ENCODE measurements at places on chromosomes 1 and 21.

- no peak for DNase-seq
Observed at GRCh38 chr1:200343874-200344273, 66.0 kb downstream of the ZNF281 start.

GRCh38 chr1:33687000-33687399, 176.9 kb upstream of the HMGB4 start:
- DNase-seq: no peak

DNA sequence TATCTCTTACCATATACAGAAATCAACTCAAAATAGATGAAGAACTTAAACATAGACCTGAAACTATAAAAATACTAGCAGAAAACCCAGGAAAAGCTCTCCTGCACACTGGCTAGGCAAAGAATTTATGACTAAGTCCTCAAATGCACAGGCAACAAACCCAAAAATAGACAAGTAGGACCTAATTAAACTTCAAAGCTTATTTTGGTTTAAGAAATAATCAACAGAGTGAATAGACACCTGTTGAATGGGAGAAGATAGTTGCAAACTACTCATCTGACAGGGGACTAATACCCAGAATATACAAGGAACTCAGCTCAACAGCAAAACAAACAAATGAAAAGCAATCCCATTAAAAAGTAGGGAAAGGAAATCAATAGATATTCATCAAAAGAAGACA, 40.7 kb downstream of the WARS2 start:
- no peak for DNase-seq

DNA sequence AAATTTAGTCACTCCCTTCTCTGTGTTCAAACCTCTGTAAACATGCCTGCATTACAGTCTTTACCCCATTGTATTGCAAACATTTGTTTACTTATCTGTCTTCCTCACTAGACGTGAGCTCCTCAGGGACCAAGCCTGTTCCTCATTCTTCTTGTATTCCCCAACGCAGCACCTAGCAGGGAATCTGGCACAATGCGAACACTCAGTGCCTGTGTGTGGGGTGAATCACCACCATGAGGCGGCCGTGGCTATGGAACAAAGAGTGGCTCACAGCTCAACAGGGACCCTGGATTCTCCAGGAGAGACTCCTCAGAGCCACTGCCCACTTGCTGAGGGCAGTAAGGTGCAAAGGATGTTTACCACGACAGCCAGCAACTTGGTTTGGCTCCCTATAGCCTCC, 95.9 kb downstream of the DDX20 start:
- DNase-seq: no peak

DNA sequence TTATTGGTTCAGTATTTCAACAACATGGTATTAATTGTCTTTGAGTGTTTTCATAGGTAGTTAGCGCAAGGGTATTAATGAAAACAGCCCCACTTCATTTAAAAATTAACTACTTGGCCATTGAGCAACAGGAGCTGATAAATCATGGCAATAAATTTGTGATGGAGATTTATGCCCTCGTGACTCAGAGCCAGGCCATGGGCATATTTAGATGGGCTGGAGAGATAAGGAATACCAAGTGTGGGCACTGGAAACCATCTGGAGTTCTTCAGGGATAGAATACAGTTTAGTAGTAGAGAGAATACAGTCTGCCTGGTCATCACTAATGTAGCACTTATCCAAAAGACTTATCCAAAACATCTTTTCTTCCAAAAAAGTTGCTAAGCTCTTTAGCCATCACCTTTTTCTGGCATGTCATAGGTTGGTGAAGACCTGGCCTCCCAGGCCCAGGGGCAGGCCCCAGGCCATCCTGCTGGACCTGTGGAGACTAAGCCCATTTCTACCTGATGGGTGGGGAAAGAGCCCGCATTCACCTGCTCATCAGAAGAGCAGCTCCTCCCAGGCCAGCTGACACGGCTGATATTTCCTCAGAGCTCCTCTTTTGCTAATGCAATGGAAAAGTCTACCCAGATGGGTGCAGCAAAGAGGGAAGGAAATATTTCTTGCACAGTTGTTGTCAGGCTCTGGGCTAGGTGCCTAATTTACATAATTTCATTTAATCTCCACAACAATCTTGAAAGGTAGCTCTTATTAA, 238.0 kb downstream of the TM2D1 start:
- DNase-seq: no peak

DNA sequence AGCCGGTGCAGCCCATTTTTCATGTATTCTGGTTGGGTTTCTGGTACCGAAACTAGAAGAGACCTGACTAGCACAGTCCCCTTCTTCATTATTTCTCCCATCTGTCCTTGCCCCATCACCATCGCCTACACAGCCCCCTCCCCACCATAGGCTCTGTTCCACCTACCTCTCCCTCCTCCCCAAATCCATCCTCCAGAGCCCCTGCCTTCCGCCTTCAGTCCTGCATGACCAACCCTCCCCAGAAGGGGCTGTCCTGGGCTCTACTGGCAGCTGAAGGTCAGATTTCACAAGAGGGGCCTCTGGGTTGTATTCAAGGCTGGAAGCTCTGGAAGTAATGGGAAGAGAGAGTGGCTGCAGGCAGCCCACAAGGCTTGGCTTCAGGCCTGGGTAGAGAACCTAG, 55.2 kb downstream of the SDC3 start:
- DNase-seq: no peak

DNA sequence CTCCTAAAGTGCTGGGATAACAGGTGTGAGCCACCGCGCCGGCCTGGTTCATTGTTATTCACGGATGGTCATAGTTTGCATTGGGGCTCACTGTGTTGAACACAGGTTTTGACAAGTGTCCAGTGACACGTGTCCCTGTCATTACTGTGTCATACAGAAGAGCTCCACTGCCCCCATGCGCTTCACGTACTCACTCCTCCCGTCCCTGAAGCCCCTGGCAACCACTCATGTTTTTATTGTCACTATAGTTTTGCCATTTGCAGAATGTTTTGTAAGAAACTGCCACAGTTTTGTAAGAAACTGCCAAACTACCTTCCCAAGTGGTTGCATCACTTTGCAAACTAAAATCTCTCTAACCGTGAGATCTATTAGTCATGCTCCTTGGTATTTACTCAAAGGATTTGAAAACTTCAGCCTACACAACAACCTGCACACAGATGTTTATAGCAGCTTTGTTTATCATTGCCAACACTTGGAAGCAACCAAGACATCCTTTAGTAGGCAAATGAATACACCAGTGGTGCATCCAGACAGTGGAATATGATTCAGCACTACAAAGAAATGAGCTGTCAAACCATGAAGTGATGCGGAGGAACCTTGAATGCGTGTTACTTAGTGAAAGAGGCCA, 163.2 kb upstream of the COL6A1 start:
- DNase-seq: no peak

GRCh38 chr21:24011087-24011486, 1596.2 kb downstream of the MRPL39 start:
- DNase-seq: no peak

- DNase-seq: no peak
Observed at GRCh38 chr1:196209265-196209664, 399.0 kb downstream of the KCNT2 start.

GRCh38 chr1:180428782-180429695, 73.3 kb downstream of the ACBD6 start:
- no peak for DNase-seq

DNA sequence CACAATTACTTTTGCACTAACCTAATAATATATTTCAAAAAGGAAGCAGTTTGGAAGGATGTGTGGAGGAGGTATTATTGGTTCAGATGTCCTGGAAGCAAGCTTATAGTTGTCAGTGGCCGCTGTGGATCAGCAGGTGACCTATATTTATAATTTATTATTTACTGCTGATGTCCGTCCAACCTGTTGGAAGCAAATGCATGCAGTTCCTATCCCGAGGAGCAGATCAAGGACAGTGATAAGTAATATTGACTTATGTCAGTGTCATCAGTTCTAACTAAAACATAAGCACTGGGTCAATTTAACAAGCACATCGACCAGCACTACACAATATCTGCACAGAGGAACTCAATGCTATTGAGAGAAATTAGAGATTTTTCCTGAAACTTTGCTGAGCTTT, 270.1 kb downstream of the BRINP2 start:
- DNase-seq: no peak

DNA sequence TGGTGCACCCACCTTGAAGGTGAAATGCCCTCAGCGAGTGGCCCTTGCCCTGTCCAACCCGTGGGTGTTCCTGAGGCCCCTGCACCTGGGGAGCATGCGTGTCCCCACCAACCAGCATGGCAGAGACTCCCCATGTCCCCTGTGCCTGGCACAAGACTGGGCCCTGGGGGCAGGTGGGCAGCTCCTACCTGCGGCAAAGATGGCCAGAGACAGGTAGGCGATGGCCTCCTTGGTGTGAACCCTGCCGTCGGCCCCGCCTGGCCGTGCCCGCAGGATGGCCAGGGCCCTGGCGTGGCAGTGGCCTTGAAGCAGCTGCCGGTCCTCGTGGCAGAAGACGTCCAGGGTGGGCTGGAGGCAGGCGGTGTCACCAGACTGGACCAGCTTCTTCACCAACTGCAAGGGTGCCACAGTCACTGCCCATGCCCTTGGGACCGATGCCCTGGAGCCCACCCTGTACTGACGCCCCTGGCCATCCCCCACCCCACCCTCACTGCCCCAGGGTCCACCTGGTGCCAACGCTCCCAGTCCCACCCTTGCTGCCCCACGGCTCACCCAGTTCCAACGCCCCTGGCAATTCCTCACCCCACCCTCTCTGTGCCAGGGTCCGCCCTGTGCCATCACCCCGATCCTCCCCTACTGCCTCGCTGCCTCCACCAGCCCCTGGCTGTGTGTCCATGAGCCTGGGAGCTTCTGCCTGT, 15.7 kb downstream of the TTC34 start:
- DNase-seq: no peak

DNA sequence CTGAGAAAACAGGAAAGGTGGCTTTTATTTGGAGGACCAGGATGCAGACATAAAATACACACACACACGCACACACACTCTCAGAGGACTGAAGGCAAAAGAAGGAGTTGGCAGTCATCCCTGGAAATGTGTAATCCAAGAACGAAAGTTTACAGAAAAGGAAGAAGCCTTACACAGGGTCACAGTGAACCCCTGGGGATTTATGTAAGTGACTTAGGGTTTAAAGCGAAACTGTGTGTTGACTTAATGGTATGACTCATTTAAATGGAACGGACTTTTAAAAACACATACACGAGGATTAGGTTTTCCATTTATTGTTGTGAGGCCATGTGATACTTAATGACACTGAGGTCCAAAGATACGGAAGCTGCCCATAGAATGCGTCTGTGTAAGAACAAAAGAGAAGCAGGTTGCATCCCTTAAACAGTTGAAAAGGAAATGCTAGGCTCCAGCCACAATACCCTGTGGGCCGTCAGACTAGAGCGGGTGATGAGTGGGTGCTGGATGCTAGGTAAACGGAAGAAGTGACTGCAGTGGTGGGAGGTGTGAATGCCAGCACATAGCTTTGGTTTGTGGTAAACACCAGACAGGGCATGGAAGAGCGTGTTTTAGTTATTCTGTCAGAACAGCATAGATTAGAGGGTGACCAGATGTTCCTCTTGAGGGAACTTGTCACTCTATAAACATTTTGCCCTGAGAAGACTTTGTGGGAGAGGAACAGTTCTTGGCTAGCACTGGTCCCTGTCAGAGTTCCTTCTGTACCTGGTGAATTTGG, 21.6 kb upstream of the BCL10 start:
- DNase-seq: no peak

- DNase-seq: no peak
Observed at GRCh38 chr1:202208351-202208857, 14.8 kb downstream of the LGR6 start.

DNA sequence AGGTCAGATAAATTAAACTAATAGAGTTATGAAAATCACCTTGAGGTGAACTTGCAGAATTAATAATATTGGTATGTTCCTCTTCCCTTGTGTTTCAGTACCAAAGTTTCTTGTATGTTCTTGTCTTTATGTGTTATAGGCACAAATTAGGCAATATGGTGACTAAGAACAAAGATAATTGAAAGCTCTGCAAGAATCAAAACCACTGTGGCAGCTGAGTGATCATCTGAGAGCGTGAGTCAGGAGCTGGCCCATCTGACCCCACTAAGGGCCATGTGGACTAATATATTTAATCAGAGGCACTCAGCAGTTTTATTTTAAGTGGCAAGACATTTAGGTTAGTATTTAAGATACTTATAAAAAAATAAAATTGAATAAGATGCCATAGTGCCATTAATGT, 12.8 kb upstream of the CASQ2 start:
- DNase-seq: no peak

GRCh38 chr1:234114648-234115307, 210.3 kb downstream of the SLC35F3 start:
- peak; percentile 58 for DNase-seq

DNA sequence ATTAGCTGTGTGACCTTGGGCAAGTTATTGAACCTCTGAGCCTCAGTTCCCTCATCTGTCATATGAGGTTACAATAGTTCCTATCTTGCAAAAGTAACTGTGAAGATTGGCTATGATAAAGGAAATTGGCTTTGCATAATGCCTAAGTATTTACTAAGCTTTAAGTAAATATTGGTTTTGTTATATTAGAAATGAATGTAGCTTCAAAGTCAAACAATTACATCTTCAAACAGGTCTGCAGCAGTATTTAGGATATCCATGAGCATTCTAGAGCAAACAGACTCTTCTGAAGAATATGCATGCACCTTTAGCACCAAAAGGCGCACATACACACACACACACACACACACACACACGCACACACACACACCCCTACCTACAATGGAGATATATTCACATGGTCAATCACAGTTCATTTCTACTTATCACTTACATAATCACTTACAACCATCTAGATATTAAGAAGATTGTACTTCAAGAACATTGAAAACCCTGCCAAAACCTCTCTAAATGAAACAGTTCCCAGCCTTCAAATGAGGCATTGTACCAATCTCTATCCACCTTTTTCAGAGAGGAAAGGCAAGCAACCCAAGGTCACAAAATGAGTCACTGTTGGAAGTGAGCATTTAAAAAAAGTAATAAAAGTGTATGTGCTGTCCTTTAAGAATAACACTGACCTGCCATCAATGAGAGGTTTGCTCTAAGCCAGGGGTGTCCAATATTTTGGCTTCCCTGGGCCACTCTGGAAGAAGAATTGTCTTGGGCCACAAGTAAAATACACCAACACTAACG, 13.4 kb upstream of the FAM43B start:
- no peak for DNase-seq

- no peak for DNase-seq
Observed at GRCh38 chr1:94095112-94095637, 25.8 kb downstream of the ABCA4 start.

GRCh38 chr1:89652373-89652772, 19.5 kb downstream of the LRRC8C start:
- DNase-seq: no peak

GRCh38 chr1:186236921-186237320, 138.1 kb downstream of the TPR start:
- DNase-seq: no peak

GRCh38 chr21:45515241-45516061, 26.8 kb downstream of the SLC19A1 start:
- no peak for DNase-seq

- no peak for DNase-seq
Observed at GRCh38 chr1:198932351-198932991, 293.6 kb downstream of the PTPRC start.

- no peak for DNase-seq
Observed at GRCh38 chr1:65068202-65069010, 79.6 kb upstream of the AK4 start.

- DNase-seq: no peak
Observed at GRCh38 chr1:219744652-219745469, 132.0 kb upstream of the ZC3H11B start.

GRCh38 chr1:234386122-234386521, 12.9 kb downstream of the COA6 start:
- no peak for DNase-seq

Measured in SK-N-MC (cell line).